ENCODE measurements at places on chromosomes 11 and 22.

DNA sequence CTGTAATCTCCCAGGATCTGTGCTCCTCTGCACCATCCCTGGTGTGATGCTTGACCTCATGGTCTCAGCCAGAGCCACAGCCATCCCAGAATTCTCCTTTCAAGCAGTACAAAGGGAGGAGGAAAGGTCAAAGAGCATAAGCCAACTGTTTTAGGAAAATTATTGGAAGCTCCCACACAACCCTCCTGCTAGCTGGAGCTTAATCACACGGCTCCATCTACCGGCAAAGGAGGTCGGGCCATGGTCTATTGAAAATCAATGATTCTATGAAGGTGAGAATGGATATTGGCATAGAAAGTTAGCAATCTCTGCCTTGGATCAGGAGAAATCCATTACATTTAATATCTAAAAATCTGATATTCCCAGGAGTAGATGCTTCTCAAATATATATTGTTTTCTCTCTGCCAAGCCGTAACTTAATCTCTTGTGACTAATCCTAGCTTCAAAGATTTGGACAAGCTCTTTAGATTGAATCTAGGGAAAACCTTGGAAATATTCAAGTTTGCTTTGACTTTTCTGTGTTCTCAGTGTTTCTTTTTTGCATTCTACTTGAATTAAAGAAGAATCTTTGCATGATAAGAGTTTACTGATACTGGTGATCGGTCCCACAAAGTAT, 259.6 kb downstream of the NTM start:
- no peak for DNase-seq

DNA sequence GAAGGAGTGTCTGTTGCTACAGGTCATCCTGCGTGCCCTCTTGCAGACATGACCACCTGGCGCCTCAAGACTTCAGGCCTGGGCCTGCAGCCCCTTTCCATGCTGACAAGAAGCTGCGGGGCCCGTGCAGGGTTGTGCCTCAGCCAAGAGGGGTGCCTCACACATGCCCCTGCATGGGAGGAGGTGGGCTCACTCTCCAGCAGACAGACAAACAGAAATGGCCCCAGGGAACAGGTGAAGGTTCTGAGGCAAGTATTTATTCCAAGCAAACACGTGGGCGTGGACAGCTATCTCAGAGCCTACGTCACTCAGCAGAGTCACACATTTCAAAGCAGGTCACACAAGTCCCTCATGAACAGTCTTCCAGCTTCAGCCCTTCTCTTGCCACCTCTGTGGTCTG, 5.9 kb upstream of the SYCE3 start:
- no peak for DNase-seq

- no peak for DNase-seq
These were observed 12.6 kb downstream of the KLHL35 start for GRCh38 chr11:75420224-75421034.

DNA sequence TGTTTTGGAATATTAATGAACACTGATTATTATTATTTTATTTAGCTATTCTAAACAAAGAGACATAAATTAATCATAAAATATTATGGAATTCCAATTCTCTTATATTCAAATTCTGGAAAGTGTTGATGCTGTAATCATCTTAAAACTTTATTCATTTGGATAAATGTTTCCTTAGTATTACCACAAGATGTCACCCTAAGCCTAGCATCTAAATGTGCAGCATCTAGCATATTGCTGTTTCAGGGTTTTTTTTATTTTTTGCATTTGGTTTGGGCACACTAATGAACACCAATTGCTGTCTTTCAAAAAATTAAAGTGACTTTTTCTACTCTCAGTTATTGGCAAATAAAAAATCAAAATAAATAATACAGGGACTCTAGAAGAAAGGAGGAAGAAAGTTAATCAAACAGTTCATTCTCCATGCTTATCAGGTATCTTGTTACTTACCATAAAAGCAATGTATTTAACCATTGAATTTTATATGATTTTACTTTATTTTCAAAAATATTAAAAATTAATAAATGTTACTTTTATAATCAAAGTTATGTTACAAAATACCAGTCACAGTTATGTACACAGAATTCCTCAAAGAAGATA, 31.8 kb downstream of the DLG2 start:
- peak; percentile 3 for DNase-seq

- peak; percentile 77 for DNase-seq
These were observed at the start of gene GRAMD1B for GRCh38 chr11:123429913-123430720. Gene GRAMD1B (plus strand): TSS chr11:123430269. CDS start chr11:123430793, 524 bp downstream.

DNA sequence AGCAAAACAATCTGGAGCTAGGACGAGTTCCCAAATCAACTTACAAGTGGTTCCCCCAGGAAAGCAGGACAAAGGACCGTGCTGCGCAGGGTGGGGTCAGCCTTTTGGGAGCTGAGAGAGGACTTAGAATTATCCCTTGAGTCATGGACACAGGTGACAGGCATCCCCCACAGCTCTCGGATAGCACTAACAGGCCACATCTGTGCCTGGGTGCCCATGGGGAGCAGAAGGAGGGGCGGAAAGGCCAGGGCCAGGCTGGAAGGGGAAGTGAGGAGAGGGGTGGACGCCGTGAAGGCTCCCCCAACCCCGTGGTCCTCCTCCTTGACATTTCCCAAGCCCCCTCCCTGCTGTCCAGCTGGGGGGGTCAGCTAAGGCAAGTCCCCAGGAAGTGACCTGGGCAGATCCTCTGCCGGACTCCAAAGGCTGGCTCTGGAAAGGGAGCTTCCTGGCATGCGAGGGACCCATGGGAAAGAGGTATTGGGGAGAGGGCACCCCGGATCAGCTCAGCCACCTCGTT, 31.6 kb upstream of the A4GALT start:
- no peak for DNase-seq

DNA sequence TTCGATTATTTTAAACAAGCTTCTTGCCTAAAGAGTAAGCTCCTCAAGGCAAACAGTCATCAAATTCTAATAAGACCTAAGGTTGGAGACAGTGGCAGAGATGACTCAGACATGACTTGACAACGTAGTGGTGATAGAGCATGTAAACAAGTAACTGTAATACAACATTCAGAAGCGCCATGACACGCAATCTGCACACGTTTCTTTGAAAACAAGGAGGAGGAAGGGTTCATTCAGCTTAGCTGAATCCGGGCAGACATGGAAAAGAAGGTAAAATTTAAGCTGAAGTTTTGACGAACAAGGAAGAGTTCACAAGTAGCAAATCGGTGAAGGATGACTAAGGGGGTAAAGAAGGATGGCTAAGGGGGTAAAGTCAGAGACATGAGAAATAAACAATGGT, 152.4 kb upstream of the ZC3H12C start:
- no peak for DNase-seq

- DNase-seq, result no peak
These were observed 671 bp upstream of the PICALM start for GRCh38 chr11:86069408-86070101.

DNA sequence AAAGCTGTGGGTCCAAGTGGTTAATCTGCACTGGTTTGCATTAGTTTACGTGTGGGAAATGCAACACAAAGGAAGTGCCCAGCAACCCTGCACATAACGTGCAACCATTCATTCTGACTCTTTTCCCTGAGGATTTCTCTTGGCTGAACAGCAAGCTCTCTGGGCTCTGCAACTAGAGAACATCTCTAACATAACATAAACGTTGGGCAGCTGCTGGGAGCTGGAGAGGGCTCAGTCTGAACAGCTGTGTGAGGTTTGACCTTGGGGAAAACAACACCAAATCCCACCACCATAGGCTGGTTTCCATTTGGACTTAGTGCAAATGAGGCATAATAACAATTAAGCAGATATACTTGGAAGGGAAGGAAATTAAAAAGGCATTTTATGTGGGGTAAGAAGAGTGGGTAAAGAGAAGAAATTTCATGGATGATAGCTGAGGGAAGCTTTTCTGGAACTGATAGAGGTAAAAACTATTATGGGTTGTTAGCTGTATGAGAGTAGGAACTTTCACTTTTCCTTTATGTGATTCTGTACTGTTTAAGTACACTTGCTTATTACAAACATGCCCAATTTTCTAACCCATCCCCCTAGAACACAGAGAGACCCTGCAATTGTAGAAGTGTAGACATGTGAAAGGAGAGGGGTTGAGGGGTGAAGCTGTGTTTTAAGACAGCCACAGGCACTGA, 76.2 kb downstream of the SNX19 start:
- no peak for DNase-seq

DNA sequence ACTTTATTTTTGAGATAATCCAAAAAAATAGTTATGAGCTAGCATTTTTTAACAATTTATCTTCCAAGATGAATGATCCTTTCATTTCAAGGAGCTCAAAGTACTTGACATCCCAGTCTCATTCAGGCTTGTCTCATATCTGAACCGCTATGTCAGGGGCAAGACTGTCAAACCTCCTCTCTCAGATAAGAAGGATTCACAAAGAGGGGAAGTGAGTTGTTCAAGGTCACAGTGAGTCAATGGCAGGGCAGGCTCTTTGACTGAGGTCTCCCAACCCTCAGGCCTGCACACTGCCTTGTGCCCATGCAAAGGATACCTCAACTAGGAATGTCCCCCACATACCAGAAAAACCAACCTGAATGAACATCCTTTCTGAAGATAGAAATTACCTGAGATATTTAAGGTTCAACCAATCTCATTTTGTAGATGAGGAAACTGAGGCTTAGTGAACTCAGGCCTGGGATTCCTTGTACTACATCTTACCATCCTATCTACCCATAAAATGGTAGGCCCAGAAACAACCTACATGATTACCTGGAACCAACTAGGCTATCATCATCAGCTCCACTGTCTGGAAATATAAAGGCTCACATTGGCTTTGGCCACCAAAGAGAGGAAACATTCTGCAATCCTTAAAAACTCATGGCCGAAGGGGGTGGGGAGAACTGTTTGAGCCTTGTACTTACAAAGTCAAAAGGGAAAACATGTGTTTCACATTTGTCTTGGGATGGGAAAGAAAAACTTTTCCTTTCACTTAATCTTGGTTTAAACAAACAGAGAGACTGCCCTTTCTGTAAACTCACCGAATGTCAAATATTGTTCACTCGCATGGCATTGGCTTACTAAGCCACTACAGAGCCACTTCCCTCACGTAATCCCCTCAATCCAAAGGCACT, 51.1 kb downstream of the LIF start:
- no peak for DNase-seq

- no peak for DNase-seq
These were observed 21.7 kb downstream of the CAVIN3 start for GRCh38 chr11:6298605-6299004.

DNA sequence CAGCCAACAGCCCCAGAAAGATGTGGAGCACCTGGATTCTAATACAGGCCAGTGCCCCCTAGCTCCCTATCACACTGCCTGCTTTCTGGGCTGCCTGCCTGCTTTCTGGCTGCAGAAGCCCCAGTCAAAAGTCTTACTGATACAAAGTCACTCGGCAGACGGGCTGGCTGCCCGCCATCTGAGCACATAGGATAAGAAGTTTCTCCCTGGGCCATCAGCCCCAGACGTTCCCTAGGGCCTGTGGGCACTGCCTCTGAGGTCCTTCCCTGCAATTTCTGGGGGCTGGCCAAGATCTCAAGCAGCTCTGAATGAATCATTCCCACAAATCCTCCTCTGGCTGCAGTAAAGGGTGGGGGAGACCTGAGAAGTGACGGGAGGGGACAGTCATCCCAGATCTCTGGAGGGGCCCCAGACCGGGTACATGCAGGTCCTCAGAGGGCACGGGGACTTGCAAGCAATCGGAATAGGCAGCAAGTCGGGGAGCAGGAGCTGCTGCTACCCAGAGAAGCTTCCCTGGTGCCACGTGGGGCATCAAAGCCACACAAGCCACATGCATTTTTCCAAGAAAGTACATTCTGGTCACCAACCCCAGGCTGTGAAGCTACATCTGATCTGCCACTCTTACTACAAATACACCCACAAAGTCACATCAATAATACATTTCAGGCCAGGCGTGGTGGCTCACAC, 4.7 kb downstream of the TPST2 start:
- no peak for DNase-seq

DNA sequence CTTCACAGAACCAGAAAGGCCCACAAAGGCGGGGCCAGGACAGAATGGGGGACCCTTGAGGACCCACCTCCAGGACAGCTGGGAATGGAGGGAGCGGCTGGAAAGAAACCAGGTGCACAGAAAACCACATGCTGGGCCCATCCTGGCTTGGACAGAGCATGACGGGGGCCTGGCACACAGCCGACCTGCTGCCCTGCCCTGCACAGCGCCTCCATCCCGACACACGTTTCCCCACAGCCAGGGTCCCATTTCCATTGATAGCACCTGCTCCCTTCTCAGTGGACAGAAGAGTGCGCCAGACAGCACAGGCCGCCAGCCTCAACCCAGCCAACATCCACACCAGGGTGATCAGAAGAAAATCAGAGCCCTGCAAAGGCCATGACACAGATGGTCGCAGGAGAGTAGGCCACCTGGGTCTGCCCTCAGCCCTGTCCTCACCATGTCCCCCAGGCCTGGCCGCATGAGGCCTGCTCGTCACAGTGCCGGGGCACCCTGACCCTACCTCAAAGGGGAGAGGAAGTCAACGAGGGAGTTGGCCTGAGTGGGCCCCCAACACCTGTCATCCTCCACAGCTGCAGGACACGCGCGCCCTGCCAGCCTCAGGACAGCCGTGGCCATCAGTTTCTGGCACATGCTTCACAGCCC, 28.1 kb downstream of the BRD1 start:
- no peak for DNase-seq

GRCh38 chr11:36065436-36065835, 121.6 kb downstream of the LDLRAD3 start:
- DNase-seq, result no peak

DNA sequence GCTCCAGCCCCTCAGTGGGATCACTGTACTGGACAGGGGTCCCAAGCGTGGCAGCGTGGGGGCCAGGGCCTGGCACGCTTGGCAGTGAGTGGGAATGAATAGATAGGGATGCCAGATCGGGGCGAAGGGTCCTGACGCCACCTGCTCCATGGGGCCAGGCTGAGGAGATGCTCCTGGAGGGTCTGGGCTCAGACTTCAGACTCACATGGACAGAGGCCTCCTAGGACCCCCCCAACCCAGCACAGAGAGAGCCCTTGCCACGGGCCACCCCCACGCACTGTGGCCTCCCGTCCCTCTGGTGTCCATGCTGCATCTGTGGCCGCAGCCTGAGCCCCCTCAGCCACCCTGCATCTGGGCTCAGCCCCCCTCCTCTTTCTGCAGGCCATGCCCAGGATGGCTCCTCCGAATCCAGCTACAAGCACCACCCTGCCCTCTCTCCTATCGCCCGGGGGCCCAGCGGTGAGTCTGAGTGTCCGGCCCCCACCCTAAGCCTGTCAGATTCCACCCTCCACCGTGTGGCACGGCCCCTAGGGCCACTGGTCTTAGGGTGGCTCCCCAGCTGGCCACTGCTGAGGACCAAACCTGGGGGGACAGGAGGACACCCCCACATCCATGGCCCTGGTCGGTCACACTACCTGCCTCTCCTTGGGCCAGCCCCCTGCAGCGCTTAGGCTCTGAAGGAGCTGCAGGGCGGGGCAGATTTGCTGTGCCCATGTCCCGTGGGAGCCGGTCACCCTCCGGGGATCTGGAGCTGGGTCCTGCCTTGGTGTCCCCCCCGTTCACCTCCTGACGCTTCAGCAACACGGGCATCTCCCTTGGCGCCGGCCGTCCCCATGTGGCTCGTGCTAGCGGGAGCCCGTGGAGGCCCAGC, 2.7 kb downstream of the MUC5AC start:
- DNase-seq, result no peak

DNA sequence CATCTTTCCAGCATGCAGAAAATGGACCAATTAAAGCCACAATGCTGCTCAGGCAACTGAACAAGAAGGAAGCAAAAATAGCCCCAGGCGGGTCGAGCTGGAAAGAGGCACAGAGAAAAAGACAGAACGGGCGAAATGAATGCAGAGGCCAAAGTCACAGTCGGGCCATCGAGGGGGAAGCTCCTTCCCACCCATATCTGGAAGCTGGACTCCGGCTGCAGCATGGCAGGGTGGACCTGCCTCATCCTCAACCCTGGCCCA, 58.6 kb upstream of the PRDM11 start:
- DNase-seq, result no peak
